Activated naive CD4-positive, alpha-beta T cell (primary cell): ENCODE measurements at places on chromosomes 5 and 9.

- no peak for DNase-seq
Measured at GRCh38 chr9:122179054-122179689, 19.5 kb downstream of the MORN5 start.

DNA sequence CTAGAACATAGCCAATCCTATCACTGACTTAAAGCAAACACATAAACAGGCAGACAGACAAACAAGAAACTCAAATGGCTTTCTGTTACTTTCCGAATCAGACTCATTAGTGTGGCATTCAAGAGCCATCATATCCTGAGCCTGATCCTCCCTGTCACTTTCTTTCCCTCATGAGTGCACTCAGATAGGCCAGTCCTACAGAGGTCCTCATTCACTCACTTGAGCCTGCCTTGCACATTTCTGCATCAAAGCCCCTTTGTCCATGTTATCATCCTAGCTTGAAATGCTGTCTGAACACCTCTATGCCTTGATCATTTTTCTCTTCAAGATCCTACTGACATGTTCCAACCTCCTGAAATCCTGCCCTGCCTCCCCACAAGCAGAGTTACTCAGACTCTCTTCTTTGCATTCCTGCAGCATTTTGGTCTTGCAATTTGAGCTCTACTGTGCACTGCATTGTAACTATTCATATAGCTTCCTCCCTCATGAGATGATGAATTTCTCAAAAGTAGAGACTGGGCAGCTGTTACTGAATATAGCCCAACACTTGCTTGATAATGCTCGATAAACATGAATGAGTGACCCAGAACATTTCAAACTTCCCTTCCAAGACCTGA, 126.9 kb downstream of the PALM2AKAP2 start:
- DNase-seq, result no peak

DNA sequence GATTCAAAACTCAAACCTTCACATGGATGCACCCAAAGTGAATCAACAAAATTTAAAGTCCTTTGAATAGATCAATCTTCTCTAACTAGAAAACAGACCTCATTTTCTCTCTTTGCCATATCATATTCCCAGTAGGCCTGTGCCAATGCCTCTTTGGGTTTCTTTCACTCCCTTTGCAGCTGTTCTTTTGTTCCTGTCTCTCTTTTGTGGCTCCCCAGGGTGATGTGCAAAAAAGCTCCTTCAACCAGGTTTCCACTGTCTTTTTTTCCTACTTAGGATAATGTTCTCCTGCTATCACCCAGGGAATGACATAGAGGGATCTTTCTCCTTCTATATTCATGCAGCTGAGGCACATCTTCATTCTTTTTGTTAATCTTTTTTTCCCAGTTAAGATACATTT, 54.6 kb downstream of the MARCHF3 start:
- DNase-seq, result no peak

DNA sequence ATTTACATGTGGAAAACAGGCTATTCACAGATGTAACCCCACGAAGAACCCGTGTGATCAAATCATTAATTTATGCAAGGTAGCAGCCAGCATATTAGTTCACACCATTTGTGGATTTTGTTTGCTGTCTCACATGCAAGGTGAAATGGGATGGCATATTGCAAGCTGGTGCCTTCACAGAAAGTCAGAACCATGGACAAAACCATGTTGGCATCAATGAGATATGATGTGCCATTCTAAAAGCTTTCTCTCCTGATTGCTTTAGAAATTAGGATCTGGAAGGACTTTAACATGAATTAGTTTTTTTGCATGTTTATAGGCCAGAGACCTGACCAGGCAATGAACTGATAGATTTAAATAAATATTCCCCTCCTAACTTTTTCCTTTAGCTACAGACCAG, 129.3 kb downstream of the SEMA6A start:
- no peak for DNase-seq
